Colonic mucosa (tissue), 4 donors: ENCODE measurements at places on chromosomes 13 and 19. TPM values are rescaled to one million over a fixed set of nuclear protein-coding genes. Genes with fewer than 3 reads are reported as not detected.

Gene TMPRSS9
- 0.25 TPM for total RNA-seq

Gene AXL
- total RNA-seq = 6.2 TPM

Gene ZNF559
- total RNA-seq = 7.8 TPM

Gene SERPINE3
- total RNA-seq = not detected

Gene TUBA3C
- total RNA-seq = not detected

Gene ZNF442
- total RNA-seq = 3.2 TPM

Gene ELAVL3
- 0.25 TPM for total RNA-seq

Gene ABHD13
- total RNA-seq = 9.6 TPM

Gene LILRB2
- 5.3 TPM for total RNA-seq

Gene SCGB2B2
- total RNA-seq = 0.13 TPM

Gene CFAP97D2
- not detected for total RNA-seq

Gene ZNF772
- 3.5 TPM for total RNA-seq

Gene PTH2
- not detected for total RNA-seq

Gene ZNF28
- 24.5 TPM for total RNA-seq

Gene FOXO1
- total RNA-seq = 15.7 TPM

Gene BRME1
- 5.9 TPM for total RNA-seq
